MCF 10A (cell line): ENCODE measurements at places on chromosomes 7 and 10. TPM values are rescaled to one million over a fixed set of nuclear protein-coding genes. Genes with fewer than 3 reads are reported as not detected.

NRCAM gene
- 1.1 and 1.2 TPM in 2 replicates for total RNA-seq

CCM2 gene
- 35.1 and 36.2 TPM in 2 replicates for total RNA-seq

CALML3 gene
- total RNA-seq, result 0.25 and 0.75 TPM in 2 replicates

DENND2A gene
- total RNA-seq, result 0.26 TPM in 1 of 2 replicates, not detected in the other

OR2A1 gene
- not detected in 2 replicates for total RNA-seq

SH2D4B gene
- not detected in 2 replicates for total RNA-seq

TMEM270 gene
- not detected in 2 replicates for total RNA-seq

CCDC172 gene
- not detected in 2 replicates for total RNA-seq

PNLIP gene
- total RNA-seq, result not detected in 2 replicates

PSD gene
- total RNA-seq, result 0.66 and 0.75 TPM in 2 replicates

BICC1 gene
- total RNA-seq, result 7.9 and 15.6 TPM in 2 replicates

CFAP46 gene
- total RNA-seq, result 0.12 and 0.33 TPM in 2 replicates

MCMBP gene
- total RNA-seq, result 55.3 and 71.0 TPM in 2 replicates

C7orf57 gene
- 0.37 and 0.52 TPM in 2 replicates for total RNA-seq

GRID1 gene
- not detected in 2 replicates for total RNA-seq

CEP55 gene
- 25.2 and 39.4 TPM in 2 replicates for total RNA-seq

PAX2 gene
- total RNA-seq, result not detected in 2 replicates

PTF1A gene
- not detected in 2 replicates for total RNA-seq

TYW1B gene
- 0.93 and 0.98 TPM in 2 replicates for total RNA-seq

SAMD9L gene
- total RNA-seq, result 1.5 and 3.9 TPM in 2 replicates

FAM180A gene
- 0.17 TPM in 1 of 2 replicates, not detected in the other for total RNA-seq
